ENCODE measurements at places on chromosomes 6 and 20. TPM values are rescaled to one million over a fixed set of nuclear protein-coding genes. Genes with fewer than 3 reads are reported as not detected.
A peak's percentile ranks its signal among the peaks of the same experiment; 100 is the strongest.

GRCh38 chr6:28393912-28394662 lies 5.5 kb downstream of the ZSCAN12 start:
- no peaks in the 10 kb centered on the region for H3K27me3 ChIP-seq
- no peak for DNase-seq
- no peak overlapping the region for H3K4me3 ChIP-seq
- no peaks in the 10 kb centered on the region for H3K4me1 ChIP-seq

TRIM40 gene
- not detected for total RNA-seq

DNA sequence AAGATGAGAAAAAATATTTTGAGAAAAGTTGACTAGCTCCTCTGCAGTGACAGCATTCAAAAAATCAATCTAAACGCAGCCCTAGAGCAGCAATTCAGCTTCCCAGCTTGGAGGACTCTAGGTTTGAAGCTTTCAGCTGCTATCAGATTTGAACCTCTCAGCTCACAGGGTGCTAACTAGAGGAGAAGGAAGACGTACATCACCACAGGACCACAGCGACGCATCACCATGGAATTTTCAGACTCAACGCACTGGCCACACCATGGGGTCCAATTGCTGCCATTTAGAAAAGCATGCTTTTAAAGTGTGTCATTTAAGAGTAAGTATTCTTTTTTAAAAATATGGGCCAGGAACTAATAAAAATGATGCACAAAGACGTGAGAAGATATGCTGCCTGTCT lies 45.0 kb upstream of the FUCA2 start:
- no peak overlapping the region for H3K4me3 ChIP-seq
- no peak overlapping the region for H3K27ac ChIP-seq
- peaks cover 17% of the 10 kb centered on the region for H3K4me1 ChIP-seq
- DNase-seq: no peak

DNA sequence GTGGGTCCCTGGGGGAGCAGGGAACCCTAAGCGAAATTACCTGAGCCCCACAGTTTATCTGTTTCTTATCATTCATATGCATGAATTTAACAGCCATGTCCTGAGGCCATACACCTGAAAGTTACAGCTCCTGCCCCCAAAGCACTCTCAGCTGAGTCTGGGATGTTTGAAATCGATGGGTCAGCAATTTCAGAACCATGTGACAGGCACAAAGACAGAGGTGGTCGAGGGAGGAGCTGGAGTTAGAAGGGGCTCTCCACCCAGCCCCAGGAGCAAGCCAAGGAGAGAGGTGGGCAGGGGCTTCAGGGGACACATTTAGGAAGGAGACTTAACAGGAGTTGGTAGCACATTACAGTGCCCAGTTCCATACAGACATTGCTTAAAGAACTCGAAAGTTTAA lies 14.9 kb downstream of the TTBK1 start:
- DNase-seq: no peak
- no peak overlapping the region for H3K4me3 ChIP-seq
- no peaks in the 10 kb centered on the region for H3K4me1 ChIP-seq
- H3K27ac ChIP-seq: no peak overlapping the region
- H3K27me3 ChIP-seq: no peaks in the 10 kb centered on the region

PNLDC1 gene
- not detected for total RNA-seq

DNA sequence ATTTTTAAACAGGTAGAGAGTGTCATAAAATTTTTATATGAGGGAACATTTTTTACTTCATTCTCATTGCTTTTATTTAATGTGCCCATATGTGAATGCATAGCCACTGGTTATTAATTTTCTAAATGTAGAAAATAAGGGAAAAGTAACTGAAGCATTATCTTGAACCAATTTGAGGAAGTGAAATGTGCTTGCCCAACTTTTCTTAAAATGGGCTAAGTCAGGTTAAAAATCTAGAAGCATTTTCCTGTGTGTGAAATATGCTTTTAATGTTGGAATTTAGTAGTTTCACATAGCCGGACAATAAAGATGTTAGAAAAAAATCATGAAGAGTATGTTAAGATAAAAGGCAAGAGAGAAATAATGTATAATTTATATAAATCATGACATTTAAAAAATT lies 3.8 kb downstream of the SEC23B start:
- H3K4me3 ChIP-seq: no peak overlapping the region
- peaks cover 7% of the 10 kb centered on the region for H3K4me1 ChIP-seq
- no peak for DNase-seq
- H3K36me3 ChIP-seq: peaks cover 24% of the 10 kb centered on the region

GRCh38 chr6:154319231-154319858 lies 37.3 kb downstream of the IPCEF1 start:
- no peak overlapping the region for H3K27ac ChIP-seq
- H3K27me3 ChIP-seq: no peaks in the 10 kb centered on the region
- H3K4me1 ChIP-seq: no peaks in the 10 kb centered on the region
- H3K36me3 ChIP-seq: no peaks in the 10 kb centered on the region

TRAPPC3L gene
- total RNA-seq: not detected

DNA sequence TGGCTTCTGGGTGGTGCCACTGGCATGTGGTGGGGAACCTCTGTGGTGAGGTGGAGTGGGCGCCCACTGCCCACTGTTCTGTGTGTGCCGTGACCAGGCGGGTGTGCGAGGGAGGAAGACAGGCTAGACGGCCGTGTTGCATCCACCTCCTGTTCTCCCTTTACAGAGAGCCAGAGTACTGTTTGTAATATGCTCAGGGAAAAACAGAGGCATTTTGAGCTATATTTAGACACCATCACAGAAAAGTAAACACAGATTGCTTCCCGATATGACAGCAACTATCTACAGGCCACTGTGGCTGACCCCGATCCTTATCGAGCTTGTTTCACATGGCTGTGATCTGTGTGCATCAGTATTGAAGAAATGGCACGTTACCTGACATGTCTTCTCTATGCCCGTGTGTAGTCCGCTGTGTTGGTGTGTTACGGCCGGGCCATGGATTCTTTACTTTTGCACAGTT lies 45.6 kb downstream of the ARID1B start:
- peaks cover 12% of the 10 kb centered on the region for H3K4me1 ChIP-seq
- H3K4me3 ChIP-seq: no peak overlapping the region
- H3K27me3 ChIP-seq: no peaks in the 10 kb centered on the region
- H3K27ac ChIP-seq: no peak overlapping the region

- no peak overlapping the region for H3K27ac ChIP-seq
- peaks cover 2% of the 10 kb centered on the region for H3K27me3 ChIP-seq
- no peaks in the 10 kb centered on the region for H3K4me1 ChIP-seq
- no peak for DNase-seq
- H3K4me3 ChIP-seq: no peak overlapping the region
- H3K36me3 ChIP-seq: no peaks in the 10 kb centered on the region
Observed at GRCh38 chr6:135212935-135213334, 31.8 kb downstream of the MYB start.

PRR18 gene
- 0.23 TPM for total RNA-seq

- H3K4me1 ChIP-seq: no peaks in the 10 kb centered on the region
- H3K27ac ChIP-seq: no peak overlapping the region
- DNase-seq: no peak
- no peak overlapping the region for H3K4me3 ChIP-seq
Observed at GRCh38 chr6:46289898-46290297, 119.1 kb upstream of the ENPP5 start.

- no peak overlapping the region for H3K4me3 ChIP-seq
- no peaks in the 10 kb centered on the region for H3K4me1 ChIP-seq
- H3K36me3 ChIP-seq: no peaks in the 10 kb centered on the region
- H3K27me3 ChIP-seq: peaks cover 2% of the 10 kb centered on the region
- H3K27ac ChIP-seq: no peak overlapping the region
Observed at GRCh38 chr20:24535941-24536730, 66.7 kb downstream of the SYNDIG1 start.

GRCh38 chr6:108847738-108848115 lies 495 bp upstream of the ARMC2 start:
- DNase-seq: no peak
- H3K27me3 ChIP-seq: peaks cover 5% of the 10 kb centered on the region
- no peaks in the 10 kb centered on the region for H3K36me3 ChIP-seq
- H3K4me1 ChIP-seq: peaks cover 14% of the 10 kb centered on the region
- H3K27ac ChIP-seq: peak overlapping the region; percentile 89
- peak overlapping the region; percentile 80 for H3K4me3 ChIP-seq

RAET1L gene
- total RNA-seq: not detected

- H3K27me3 ChIP-seq: no peaks in the 10 kb centered on the region
- no peaks in the 10 kb centered on the region for H3K4me1 ChIP-seq
- H3K27ac ChIP-seq: no peak overlapping the region
- H3K36me3 ChIP-seq: no peaks in the 10 kb centered on the region
Observed at GRCh38 chr6:78253618-78254017, 600.8 kb downstream of the MEI4 start.

- peak within 1 kb of the TSS; percentile 97 for H3K4me3 ChIP-seq
- peaks cover 3% of the 10 kb centered on the region for H3K36me3 ChIP-seq
- H3K4me1 ChIP-seq: peaks cover 24% of the 10 kb centered on the region
Observed at GRCh38 chr6:30571075-30571761, at the start of gene ABCF1. Gene ABCF1, plus strand, starts transcription at chr6:30571442. Its CDS starts 46 bp downstream, at chr6:30571488.

CRISP2 gene
- total RNA-seq: not detected

CGA gene
- not detected for total RNA-seq

GRCh38 chr20:47295921-47296426 lies 60.5 kb downstream of the ZMYND8 start:
- H3K27me3 ChIP-seq: no peaks in the 10 kb centered on the region
- H3K27ac ChIP-seq: peak overlapping the region; percentile 87
- H3K4me3 ChIP-seq: no peak overlapping the region
- H3K4me1 ChIP-seq: peaks cover 15% of the 10 kb centered on the region

RBM24 gene
- 23.0 TPM for total RNA-seq

GRCh38 chr6:85923013-85923430 lies 280.3 kb upstream of the SYNCRIP start:
- H3K4me3 ChIP-seq: no peak overlapping the region
- peak; percentile 45 for DNase-seq
- H3K4me1 ChIP-seq: no peaks in the 10 kb centered on the region
- no peaks in the 10 kb centered on the region for H3K36me3 ChIP-seq
- H3K27me3 ChIP-seq: no peaks in the 10 kb centered on the region

HSPA12B gene
- total RNA-seq: 0.21 TPM

- H3K4me1 ChIP-seq: peaks cover 18% of the 10 kb centered on the region
- no peak overlapping the region for H3K27ac ChIP-seq
- H3K36me3 ChIP-seq: no peaks in the 10 kb centered on the region
- DNase-seq: no peak
- H3K4me3 ChIP-seq: no peak overlapping the region
Observed at GRCh38 chr20:37919389-37920040, 16.6 kb downstream of the VSTM2L start.

GRCh38 chr6:36139991-36140710 lies 9.8 kb downstream of the MAPK13 start:
- DNase-seq: no peak
- H3K36me3 ChIP-seq: no peaks in the 10 kb centered on the region
- H3K4me3 ChIP-seq: no peak overlapping the region
- no peak overlapping the region for H3K27ac ChIP-seq
- no peaks in the 10 kb centered on the region for H3K27me3 ChIP-seq

DNA sequence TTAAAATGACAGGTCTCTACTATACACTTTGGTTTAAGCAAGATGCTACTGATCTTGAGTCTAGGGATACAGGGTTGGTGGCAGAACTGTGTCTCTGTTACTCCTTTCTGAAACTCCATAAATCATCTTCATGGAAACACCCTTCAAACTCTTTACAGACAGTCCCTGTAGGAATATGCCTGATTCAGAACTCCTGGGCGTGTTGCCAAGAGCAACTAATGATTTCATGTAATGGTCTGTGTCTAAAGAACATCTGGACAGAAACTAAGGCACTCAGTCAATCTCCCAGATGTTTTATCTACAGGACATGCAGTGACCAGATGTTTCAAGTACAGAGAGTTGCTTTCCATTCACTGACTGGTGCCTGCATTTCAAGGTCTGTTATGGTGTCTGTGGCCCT lies 464.4 kb upstream of the CHD6 start:
- H3K4me3 ChIP-seq: no peak overlapping the region
- DNase-seq: no peak
- no peaks in the 10 kb centered on the region for H3K27me3 ChIP-seq
- no peaks in the 10 kb centered on the region for H3K36me3 ChIP-seq
- no peaks in the 10 kb centered on the region for H3K4me1 ChIP-seq
- H3K27ac ChIP-seq: no peak overlapping the region

DNA sequence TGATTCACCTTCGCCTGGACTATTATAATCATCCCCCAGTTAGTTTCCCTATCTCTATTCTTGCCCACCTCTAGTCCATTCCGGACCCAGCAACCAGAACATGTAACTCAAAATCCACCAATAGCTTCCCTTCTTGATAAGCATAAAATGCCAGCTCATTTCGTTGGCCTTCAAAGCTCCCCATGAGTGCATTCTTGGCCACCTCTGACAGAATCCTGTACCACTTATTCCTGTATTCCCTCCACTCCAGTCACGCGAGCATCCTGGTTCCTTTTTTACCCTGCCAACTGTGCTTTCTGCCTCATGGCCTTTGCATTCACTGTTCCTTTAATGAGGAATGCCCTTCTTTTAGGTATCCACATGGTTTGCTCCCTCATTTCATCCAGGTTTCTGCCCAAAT lies 36.7 kb downstream of the CYP24A1 start:
- H3K4me1 ChIP-seq: peaks cover 3% of the 10 kb centered on the region
- no peak overlapping the region for H3K27ac ChIP-seq
- no peak overlapping the region for H3K4me3 ChIP-seq
- no peaks in the 10 kb centered on the region for H3K27me3 ChIP-seq
- H3K36me3 ChIP-seq: no peaks in the 10 kb centered on the region

DNA sequence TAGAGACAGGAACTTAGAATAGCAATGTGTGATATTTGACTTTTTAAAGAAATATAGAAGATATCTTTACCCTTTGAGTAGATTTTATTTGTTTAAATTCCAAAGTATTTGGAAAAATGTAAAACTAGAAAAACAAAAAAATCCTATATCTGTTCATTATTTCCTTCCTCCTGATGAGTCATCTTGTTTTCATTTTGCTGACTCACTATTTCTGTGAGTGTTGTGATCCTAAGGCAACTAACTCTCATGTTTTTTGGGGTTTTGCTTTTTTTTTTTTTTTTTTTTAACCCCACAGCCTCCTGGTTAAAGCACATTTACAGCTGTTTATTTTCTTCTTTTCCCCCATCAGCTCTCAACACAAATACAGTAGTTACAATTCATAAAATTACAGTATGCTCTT lies 37.8 kb upstream of the THEMIS start:
- no peak overlapping the region for H3K27ac ChIP-seq
- H3K27me3 ChIP-seq: no peaks in the 10 kb centered on the region
- H3K36me3 ChIP-seq: no peaks in the 10 kb centered on the region
- H3K4me3 ChIP-seq: no peak overlapping the region
- no peak for DNase-seq

FAM83B gene
- not detected for total RNA-seq

DNA sequence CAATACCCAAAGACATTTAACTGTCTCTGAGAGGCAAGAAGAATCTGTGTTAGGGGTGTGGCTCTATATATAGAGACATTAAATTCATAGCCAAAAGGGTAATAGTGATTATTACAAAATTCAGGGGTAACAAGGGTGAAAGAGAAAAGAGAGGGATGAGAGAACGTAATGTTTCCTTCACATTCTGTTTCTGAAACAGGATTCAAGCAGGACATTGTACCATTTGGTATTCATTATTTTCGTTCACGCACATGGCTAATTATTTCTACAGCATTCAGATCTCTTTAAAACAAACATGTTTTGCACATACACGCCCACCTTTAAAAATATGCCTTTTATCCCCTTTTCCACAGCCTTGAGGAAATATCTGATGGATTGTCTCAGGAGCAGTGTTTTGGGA lies 122.7 kb downstream of the GMPR start:
- DNase-seq: no peak
- H3K27me3 ChIP-seq: no peaks in the 10 kb centered on the region
- H3K27ac ChIP-seq: no peak overlapping the region

TRPC4AP gene
- 48.4 TPM for total RNA-seq

Data from Panc1 (cell line).